ENCODE measurements at places on chromosomes 12 and 14.

GRCh38 chr12:52810554-52810953, 3.4 kb downstream of the KRT4 start:
- H3K27me3 ChIP-seq, result no peaks in the 10 kb centered on the region
- no peak overlapping the region for H3K4me3 ChIP-seq
- peaks cover 28% of the 10 kb centered on the region for H3K4me1 ChIP-seq
- peaks cover 46% of the 10 kb centered on the region for H3K36me3 ChIP-seq

DNA sequence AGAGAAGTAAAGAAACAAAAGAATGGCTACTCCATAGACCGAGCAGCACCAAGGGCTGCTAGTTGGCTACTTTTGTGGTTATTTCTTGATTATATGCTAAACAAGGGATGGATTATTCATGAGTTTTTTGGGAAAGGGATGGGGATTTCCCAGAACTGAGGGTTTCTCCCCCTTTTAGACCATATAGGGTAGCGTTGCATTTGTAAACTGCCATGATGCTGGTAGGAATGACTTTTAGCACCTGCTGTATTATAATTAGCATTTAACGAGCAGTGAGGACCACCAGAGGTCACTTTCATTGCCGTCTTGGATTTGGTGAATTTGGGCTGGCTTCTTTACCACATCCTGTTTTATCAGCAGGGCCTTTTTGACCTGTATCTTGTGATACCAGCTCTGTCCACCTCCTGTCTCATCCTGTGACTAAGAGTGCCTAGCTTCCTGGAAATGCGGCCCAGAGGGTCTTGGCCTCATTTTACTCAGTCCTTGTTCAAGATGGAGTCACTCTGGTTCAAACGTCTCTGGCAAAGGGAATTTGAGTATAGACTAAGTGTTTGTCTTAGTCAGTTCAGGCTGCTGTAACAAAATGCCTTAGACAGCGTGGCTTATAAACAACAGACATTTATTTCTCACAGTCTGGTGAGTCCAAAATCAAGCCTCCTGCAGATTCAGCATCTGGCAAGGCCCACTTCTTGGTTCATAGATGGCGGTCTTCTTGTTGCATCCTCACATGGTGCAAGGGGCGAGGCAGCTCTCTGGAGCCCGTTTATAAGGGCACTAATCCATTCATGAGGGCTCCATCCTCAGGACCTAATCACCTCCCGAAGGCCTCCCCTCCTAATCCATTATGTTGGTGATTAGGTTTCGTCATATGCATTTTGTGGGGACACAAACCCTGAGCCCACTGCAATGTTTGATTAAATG, 348.3 kb upstream of the SFSWAP start:
- no peaks in the 10 kb centered on the region for H3K36me3 ChIP-seq
- H3K27ac ChIP-seq, result no peak overlapping the region
- no peak overlapping the region for H3K4me3 ChIP-seq
- no peak for DNase-seq
- peaks cover 11% of the 10 kb centered on the region for H3K27me3 ChIP-seq

DNA sequence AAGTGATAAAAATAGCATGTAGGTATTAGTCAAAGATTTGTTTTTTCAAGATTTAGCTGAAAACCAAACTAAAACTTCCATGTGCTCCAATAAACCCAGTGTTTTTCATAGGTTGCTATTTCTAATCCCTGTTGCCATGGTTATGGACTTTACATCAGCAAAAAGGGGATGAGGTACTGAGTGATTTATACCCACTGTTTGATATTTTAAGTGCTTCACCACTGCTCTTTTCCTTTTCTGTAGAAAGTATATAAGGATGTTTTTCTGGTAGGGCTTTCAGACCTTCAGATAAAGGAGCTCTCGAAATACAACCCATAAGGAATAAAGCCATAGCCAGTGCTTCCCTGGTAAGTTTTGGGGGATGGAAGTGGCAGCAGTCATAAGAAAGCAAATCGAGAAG, at the start of gene OTOGL:
Gene OTOGL, plus strand, starts transcription at position 279 of the 400 bp plus-strand sequence. CDS start 109,895 bp downstream, outside the sequence.
- peaks cover 14% of the 10 kb centered on the region for H3K4me1 ChIP-seq
- no peaks in the 10 kb centered on the region for H3K36me3 ChIP-seq
- H3K27me3 ChIP-seq, result no peaks in the 10 kb centered on the region

DNA sequence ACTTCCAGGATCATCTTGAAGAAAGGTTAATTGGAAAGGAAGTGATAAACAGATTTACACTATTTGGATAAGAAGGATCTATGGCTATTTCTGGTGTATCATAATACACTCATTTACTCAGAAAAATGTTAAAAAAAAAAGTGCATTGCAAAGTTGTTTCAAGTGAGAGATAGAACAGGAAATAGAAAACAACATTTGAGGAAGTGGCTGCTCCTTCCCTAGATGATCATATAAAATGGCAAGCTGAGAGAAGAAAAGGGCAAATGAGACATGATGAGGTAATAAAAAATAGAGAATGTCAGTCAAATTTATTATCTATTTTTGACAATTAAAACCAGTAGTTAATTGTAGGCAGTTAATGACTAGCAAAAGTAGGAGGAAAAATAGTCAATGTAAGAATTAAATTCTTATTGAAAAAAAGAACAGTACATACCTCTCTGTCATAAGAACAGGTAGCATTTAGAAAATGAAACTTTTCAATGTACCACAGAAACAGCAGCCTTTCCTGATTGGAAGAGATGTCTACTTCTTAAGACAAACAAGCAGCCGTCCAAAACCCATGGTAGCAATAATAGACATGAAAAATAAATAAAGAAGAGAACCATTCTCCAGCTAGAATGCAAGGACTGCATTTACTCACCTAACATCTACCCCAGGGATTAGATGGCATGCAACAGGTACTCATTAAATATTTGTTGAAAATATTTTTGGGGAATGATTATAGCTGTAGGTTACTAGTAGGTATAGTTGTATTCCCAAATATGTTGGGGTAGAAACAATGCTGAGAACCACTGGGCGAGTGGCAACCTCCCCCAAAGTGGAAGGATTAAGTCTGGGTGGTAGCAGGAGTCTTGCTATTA, 63.9 kb upstream of the GRIP1 start:
- H3K36me3 ChIP-seq, result no peaks in the 10 kb centered on the region
- no peak for DNase-seq
- no peaks in the 10 kb centered on the region for H3K27me3 ChIP-seq
- H3K27ac ChIP-seq, result no peak overlapping the region

DNA sequence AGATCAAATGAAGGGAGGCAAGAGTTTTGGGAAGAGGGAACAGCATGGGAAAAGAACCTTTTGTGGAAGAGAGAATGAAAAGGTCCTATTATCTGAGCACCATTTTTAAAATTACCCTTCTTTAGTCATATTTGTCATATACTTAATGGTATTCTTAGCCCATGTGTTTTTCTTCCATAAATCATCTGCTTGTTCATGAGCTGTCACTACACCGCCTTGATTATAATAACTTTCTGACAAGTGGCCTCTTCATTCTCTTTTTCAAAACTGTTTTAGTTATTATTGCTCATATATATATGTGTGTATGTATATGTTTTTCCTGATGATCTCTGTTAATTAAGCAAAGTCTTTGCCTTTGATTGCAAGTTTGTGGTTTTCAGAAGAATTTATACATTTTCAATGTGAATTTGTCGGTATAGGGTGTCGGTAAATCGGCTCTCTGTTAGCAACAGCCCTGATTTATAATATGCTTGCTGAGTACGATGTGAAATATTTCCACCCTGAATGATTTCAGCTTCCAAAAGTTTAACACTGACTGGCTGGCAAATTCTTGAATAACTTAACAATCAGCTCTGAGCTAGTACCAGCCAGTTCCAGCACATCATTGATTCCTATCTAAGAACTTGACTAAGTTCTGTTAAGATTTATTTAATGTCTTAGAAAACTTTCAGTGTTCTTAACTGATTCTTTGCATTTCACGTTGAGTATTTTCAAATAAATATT, 49.2 kb downstream of the GUCY2C start:
- no peaks in the 10 kb centered on the region for H3K36me3 ChIP-seq
- H3K27ac ChIP-seq, result no peak overlapping the region
- H3K4me1 ChIP-seq, result no peaks in the 10 kb centered on the region
- no peak overlapping the region for H3K4me3 ChIP-seq
- no peak for DNase-seq
- H3K27me3 ChIP-seq, result no peaks in the 10 kb centered on the region
